Kidney epithelial cell (primary cell): ENCODE measurements at places on chromosomes 6 and 20. TPM values are rescaled to one million over a fixed set of nuclear protein-coding genes. Genes with fewer than 3 reads are reported as not detected.

- peak; percentile 93 for DNase-seq
Observed at GRCh38 chr20:58306421-58307261, 2.9 kb upstream of the RAB22A start.

LST1 gene
- 0.42 TPM in 1 of 2 replicates, not detected in the other for total RNA-seq

DNA sequence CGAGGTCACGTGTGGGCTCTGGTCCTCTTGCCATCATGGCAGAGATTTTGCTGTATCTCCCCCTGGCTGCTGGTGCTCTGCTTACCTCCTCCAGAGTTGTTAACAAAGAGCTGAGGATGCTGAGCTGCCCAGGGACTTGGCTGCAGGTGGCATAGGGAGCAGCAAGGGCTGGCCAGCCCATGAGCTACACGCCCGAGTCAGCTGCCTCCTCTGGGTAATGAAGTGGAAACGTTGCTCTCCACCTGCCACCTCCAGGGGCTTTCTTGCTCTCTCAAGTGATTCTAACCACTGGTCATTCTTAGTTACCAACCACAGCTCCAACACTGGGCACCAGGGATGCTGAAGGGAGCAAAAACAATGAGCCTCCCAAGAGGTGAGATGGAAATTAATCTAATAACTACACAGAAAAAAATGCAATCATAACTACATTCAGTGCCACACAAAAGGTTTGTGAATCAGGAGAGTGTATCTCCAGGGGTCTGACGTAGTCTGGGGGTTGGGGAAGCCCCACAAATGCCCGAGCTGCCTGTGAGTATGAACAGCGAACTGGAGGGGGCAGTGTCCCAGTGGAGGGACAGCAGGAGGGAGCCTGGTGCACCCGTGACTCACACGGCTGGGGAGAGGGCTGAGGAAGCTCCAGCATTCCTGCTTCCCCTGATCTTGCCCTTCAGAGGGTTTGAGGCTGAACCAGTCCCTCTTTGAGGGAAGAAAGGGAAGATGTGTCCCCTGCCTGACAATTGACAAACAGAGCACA is 78.7 kb downstream of the CDH26 start:
- no peak for DNase-seq

HS3ST5 gene
- 0.14 and 0.25 TPM in 2 replicates for total RNA-seq

DNA sequence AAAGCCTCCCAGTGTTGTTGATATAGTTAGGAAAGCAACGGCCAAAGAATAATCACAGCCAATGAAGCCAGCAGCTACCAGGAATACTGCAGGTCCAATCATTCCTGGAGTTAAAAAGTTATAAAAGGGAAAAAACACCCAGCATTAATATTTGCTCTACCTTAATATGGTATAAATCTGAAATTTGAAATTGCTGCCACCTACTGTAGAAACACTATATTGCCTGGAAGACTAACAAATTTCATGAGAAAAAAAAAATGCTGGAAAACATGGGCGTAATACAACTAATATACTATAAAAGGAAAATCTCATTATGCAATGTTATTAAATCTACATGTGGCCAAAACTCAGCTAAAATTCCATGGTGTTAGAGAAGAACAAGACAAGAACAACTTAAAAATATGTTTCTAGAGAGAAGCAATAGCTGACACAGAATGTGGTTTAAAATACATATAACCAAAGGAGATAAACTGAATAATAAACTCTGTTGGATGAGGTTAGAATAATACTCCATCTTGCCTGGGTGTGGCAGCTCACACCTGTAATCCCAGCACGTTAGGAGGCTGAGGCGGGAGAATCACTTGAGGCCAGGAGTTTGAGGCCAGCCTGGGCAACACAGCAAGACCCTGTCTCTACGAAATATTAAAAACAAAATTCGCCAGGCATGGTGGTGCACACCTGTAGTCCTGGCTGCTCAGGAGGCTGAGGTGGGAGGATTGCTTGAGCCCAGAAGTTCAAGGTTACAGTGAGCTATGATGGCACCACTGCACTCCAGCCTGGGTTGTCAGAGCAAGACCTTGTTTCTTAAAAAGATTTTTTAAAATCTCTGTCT is 43.1 kb downstream of the SLC17A5 start:
- DNase-seq, result no peak

ARHGAP18 gene
- 11.9 and 16.3 TPM in 2 replicates for total RNA-seq

DNA sequence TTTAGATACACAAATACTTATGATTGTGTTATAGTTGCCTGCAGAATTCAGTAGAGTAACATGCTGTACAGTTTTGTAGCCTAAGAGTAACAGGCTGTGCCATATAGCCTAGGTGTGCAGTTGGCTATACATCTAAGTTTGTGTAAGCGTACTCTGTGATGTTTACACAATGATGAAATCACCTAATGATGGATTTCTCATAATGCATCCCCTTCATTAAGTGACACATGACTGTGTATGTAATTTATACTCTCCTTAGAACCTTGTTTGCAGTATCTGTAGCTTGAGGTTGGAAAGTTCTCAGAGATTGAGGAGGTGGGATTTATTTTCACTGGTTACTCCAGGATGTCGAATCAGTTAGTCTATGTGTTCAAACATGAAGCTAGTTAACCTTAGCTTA is 67.0 kb upstream of the TMEM30A start:
- DNase-seq, result no peak

FRMD1 gene
- not detected in 2 replicates for total RNA-seq

SNHG17 gene
- total RNA-seq, result 34.2 and 47.6 TPM in 2 replicates

ZBTB46 gene
- total RNA-seq, result 7.2 and 7.8 TPM in 2 replicates

BPIFB4 gene
- total RNA-seq, result not detected in 2 replicates

- DNase-seq, result no peak
Observed at GRCh38 chr6:24897186-24897585, 38.6 kb downstream of the RIPOR2 start.

OOEP gene
- total RNA-seq, result 0.41 and 0.50 TPM in 2 replicates

- no peak for DNase-seq
Observed at GRCh38 chr6:91633374-91634111, 1046.7 kb upstream of the MAP3K7 start.

DNA sequence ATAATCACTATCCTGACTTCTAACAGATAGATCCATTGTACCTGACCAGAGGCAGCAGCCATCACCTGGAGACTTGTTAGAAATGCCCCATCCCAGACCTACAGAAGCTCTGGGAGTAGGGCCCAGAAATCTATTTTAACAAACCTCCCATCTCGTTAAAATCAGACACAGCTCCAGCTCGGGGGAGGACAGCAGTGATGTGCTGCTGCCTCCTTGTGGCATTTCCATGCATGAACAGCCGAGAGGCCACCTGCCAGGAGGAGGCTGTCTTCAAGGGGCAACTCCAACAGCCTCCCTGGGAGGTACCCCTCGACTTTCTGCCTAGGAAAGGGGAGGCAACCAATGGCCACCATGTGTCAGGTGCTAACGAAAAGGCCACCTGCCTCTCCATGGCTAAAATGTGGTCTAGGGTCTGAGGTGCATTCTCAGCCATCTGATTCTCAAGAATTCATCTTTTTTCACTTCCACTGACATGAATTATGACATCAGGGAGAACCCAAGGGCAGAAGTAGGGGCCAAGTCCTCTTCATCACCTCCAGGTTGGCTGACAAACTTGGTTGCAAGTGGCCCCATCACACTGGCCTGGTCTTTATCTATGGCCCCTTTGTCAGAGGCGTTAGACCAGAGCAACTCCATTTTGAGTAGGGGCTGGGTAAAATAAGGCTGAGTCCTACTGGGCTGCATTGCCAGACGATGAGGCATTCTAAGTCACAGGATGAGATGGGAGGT is 12.2 kb upstream of the KCNK15 start:
- no peak for DNase-seq

DNA sequence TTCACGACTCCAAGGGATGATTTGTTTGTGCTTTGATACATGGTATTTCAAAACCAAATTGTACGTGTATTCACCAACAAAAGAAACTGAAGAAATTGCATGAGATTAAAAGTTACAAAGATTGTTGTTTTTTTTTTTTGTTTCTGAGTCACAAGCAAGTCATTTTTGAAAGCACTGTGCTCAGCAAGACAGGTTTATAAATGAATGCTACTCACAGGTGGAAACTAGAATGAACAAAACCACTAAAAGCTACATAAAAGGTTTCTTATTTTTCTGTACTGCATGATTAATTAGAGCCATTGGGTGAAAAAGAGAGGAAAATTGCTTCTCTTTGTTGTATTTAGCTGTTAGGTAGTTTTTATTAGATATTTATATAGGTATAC is 90.2 kb upstream of the RIPOR2 start:
- no peak for DNase-seq

NKAIN2 gene
- 0.55 TPM in 1 of 2 replicates, not detected in the other for total RNA-seq

GRCh38 chr6:150940941-150941340 is 75.4 kb downstream of the MTHFD1L start:
- DNase-seq, result no peak

SLC18B1 gene
- 10.7 and 11.9 TPM in 2 replicates for total RNA-seq

DNA sequence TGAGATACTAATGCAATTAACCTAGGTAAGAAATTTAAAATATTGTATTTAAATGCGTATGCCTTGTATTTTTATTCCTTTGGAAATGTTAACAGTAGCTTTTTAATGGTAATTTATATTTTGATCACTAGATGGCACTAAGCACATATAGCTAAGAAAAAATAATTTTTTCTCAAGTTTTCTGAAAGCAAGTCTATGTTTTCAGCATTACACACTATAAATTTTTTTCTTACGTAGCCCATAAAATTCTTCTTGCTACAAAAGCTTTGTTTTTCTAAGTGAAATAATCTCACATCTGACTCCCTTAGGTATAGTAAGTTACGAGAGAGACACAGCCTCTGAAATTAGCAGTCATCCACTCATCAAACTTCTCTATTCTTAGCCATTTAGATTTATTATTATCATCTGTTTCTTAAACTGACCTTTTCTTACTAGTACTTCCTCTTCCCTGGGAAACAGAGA is 35.7 kb downstream of the TSPYL4 start:
- no peak for DNase-seq

PTK6 gene
- total RNA-seq, result 0.33 and 0.55 TPM in 2 replicates

CALHM6 gene
- total RNA-seq, result 0.75 and 4.8 TPM in 2 replicates

- no peak for DNase-seq
Observed at GRCh38 chr20:63284083-63284440, 8.9 kb upstream of the COL20A1 start.

DNA sequence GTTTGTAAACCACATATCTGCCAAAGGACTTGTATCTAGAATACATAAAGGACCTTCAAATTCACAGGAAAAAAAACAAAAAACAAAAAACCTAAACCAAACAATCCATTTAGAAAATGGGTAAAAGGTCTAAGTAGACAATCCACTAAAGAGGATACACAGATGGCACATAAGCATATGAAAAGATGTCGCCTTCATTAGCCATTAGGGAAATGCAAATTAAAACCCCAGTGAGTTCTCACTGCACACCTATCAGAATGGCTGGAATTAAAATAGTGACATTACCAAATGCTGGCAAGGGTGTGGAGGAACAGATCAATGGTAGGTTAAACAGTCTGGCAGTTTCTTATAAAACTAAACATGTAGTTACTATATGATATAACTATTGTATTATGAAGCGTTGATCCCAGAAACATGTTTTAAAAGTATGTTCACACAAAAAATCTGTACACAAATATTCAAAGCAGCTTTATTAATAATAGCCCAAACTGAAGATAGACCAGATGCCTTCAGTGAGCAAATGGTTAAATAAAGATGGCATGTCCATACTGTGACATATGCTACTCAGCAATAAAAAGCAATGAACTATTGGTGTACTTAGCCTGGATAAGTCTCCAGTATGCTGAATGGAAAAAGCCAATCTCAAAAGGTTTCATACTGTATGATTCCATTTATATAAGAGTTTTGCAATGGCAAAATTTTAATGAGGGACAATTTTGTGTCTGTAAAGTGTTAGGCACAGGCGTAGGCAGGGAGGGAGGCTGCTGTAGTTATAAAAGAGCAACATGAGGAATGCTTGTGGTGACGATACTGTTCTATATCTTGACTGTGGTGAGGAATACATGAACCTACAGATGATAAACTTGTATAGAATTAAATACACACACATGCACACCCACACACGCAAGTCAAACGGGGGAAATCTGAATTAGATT is 43.9 kb downstream of the PLCB1 start:
- DNase-seq, result no peak

RAET1G gene
- total RNA-seq, result not detected in 2 replicates
